ENCODE measurements at places on chromosomes 4 and X. TPM values are rescaled to one million over a fixed set of nuclear protein-coding genes. Genes with fewer than 3 reads are reported as not detected.

The GPC3 gene
- total RNA-seq, result 2.3 TPM

The KANTR gene
- 3.4 TPM for total RNA-seq

The FGFBP1 gene
- total RNA-seq, result not detected

The PASD1 gene
- total RNA-seq, result not detected

GRCh38 chr4:110869862-110870572 lies 247.1 kb upstream of the PITX2 start:
- no peak overlapping the region for H3K4me3 ChIP-seq
- DNase-seq, result no peak
- H3K4me1 ChIP-seq, result peaks cover 18% of the 10 kb centered on the region
- H3K27me3 ChIP-seq, result no peaks in the 10 kb centered on the region

GRCh38 chrX:16796298-16796697 lies 10.0 kb downstream of the TXLNG start:
- H3K36me3 ChIP-seq, result peaks cover 46% of the 10 kb centered on the region
- no peaks in the 10 kb centered on the region for H3K4me1 ChIP-seq
- no peak overlapping the region for H3K4me3 ChIP-seq
- H3K27me3 ChIP-seq, result no peaks in the 10 kb centered on the region
- H3K27ac ChIP-seq, result no peak overlapping the region

DNA sequence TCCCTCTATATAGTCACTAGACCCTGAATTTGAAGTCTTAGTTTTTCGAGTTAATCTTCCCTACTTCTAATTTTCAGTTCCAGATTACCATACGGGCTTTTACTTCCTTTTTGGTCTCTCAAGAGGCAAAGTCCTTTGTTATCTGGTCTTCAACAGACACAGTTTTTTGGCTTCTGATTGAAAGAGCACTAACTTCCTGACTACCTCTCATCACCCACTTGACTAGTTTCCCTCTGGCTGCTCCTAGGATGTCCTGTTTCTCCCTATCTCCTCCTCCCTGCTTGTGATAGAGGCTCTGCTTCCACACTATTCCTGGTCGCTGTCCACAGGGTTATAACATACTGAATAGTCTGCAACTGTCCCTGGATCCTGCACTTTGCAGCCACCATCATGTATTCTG lies 16.7 kb upstream of the WDR44 start:
- H3K4me1 ChIP-seq, result no peaks in the 10 kb centered on the region
- H3K27ac ChIP-seq, result no peak overlapping the region
- H3K4me3 ChIP-seq, result no peak overlapping the region
- no peaks in the 10 kb centered on the region for H3K27me3 ChIP-seq
- DNase-seq, result no peak

DNA sequence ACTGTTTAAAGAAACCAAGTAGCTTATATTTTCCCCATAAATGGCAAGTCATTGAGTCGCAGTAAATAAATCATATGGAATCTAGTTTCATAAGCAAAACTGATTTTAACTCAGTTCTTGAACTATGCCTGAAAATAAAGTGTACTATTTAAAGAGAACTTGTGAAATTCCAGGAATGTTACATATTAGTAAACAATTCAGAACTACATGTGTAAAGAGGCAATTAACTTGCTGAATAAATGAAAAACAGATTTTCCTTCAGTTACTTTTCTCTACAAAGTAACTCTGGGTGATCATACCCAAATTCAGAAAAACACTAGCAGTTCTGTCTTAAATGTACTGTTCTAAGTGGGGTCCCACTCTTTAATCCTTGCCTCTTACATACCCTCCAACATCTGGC lies 236.1 kb upstream of the EDNRA start:
- no peaks in the 10 kb centered on the region for H3K27me3 ChIP-seq
- no peaks in the 10 kb centered on the region for H3K36me3 ChIP-seq
- no peak for DNase-seq
- H3K27ac ChIP-seq, result no peak overlapping the region

GRCh38 chr4:80231180-80231579 lies 33.9 kb downstream of the PRDM8 start:
- no peaks in the 10 kb centered on the region for H3K4me1 ChIP-seq
- H3K36me3 ChIP-seq, result no peaks in the 10 kb centered on the region
- H3K27ac ChIP-seq, result no peak overlapping the region
